ENCODE measurements at places on chromosomes 5 and 9. TPM values are rescaled to one million over a fixed set of nuclear protein-coding genes. Genes with fewer than 3 reads are reported as not detected.

Gene PHF24
- not detected for total RNA-seq

Gene CDC25C
- total RNA-seq: 13.3 TPM

DNA sequence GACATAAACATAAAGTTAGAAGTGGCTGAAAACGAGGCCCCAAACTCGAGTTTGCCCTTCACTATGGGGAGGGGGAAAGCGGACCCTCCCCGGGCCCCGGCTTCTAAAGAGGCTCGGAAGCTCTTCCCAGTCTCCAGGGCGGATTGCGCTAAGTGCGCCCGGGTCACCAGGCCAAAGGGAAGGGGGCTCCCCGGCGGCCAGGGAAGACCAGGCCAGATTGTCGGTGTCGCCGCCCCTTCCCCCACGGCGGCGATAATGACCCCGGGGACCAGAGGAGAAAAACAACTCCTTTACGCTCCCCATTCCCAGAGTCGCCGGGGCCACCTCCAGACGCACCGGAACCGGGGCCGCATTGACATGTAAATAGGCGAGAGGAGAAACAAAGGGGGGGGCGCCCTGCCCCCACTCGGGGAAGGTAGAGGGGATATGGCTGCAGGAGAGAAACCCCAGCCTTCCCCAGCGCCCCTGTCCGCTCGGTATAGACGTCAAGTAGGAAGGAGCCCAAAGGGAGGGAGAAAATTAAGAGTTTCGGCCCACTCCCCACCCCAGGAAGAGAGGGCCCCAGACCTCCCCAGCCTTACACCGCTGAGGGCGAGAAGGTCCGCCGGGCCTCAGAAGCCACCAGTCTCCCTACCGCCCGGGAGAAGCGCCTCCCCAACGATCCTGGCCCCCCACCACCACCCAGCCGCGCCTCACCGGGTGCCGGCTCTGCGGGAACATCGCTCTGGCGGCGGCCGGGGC, 1.7 kb downstream of the TLE1 start:
- H3K27ac ChIP-seq: peak overlapping the region; percentile 67
- peaks cover 44% of the 10 kb centered on the region for H3K4me1 ChIP-seq
- H3K27me3 ChIP-seq: no peaks in the 10 kb centered on the region
- H3K36me3 ChIP-seq: no peaks in the 10 kb centered on the region
- peak overlapping the region; percentile 96 for H3K4me3 ChIP-seq
- peak; percentile 69 for DNase-seq

DNA sequence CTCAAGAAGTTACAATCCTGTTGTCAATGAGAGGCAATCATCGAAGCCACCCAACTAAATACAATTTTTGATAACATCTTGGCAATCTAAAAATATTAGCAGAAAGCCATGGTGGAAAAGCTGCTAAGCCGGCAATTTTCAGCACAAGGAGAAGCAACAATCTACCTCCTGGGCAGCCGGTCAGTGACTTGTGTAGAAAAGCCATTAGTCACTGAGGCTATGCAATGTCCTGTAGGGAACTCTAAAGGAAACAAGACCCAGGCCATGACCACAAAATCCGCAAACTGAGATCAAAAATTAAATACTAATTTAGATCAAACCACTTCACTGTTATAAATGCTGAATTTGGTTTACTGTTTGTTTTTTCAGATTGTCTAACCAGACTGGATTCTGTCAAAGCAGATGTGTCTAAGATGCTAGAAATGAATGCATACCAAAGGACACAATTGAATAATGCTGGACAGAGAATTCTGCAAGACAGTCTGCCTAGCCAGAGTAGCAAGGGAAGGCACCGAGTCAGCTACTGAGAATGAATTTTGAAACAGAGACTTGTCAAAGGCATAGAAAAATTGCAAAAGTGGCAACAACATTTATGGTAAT, 384.8 kb downstream of the PRELID2 start:
- H3K36me3 ChIP-seq: no peaks in the 10 kb centered on the region
- H3K27ac ChIP-seq: no peak overlapping the region
- H3K27me3 ChIP-seq: no peaks in the 10 kb centered on the region
- no peaks in the 10 kb centered on the region for H3K4me1 ChIP-seq
- H3K4me3 ChIP-seq: no peak overlapping the region

DNA sequence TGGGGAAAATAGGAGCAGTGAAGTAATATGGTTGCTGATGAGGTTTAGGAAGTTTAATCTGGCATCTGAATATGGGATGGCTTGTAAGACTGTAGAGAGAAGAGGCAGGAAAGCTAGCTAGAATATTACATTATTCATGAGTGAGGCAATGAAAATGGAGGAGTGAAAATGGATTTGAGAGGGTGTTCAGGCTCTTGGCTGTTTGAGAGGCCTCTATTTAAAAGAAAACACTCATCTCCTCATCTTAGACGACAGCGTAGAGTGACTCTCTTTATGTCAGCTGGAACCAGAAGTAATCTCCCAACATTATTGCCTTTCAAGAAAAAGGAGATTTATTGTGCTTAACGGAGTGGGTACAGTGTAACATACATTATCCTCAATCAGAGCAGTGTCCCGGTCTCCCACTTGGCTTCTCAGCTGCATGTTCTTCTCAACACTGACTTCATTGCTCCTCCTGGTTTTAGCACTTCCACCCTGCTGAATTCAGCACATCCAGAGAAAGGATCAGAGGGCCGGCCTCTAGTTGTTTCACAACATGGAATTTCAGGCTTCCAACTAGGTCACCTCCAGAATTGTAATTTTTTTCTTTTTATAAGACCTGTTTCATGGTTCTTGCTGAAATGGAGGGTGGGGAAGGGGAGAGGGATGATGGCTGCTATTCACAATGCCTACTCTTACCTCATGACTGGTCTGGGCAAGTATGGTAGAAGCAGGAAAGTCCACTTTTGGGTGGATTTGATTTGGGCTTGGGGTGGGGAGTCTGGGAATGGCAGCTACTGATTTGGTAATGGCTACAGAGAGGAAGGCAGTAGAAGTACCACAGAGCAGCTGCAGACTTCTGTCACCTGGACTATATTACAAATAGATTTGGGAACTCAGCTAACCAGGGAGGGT, 52.9 kb upstream of the KIAA1958 start:
- no peak overlapping the region for H3K4me3 ChIP-seq
- H3K27me3 ChIP-seq: no peaks in the 10 kb centered on the region
- H3K27ac ChIP-seq: no peak overlapping the region
- DNase-seq: no peak
